ENCODE measurements at places on chromosomes 6 and 20.

DNA sequence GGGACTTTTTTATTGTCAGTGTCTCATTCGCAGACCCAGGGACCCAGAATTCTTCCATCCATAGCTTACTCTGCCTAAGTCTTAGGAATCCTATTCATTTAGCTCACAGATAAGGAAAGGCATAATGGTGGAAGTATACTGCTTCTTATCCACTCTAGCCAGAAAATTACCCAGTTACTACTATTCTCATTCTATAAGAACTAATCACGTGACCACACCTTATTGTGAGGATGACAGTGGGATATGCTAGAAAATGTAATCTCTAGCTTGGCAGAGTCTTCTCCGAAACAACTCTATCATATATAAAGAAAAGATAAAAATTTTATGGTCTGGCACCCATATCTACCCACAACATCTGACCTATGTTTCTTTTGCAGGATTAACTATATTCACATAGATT, 21.2 kb downstream of the TFAP2D start:
- DNase-seq = no peak

GRCh38 chr6:17432356-17432755, 39.0 kb downstream of the CAP2 start:
- no peak for DNase-seq

- no peak for DNase-seq
Measured at GRCh38 chr6:2582268-2582667, 168.5 kb downstream of the MYLK4 start.

GRCh38 chr20:17036541-17036940, 190.3 kb upstream of the PCSK2 start:
- no peak for DNase-seq

DNA sequence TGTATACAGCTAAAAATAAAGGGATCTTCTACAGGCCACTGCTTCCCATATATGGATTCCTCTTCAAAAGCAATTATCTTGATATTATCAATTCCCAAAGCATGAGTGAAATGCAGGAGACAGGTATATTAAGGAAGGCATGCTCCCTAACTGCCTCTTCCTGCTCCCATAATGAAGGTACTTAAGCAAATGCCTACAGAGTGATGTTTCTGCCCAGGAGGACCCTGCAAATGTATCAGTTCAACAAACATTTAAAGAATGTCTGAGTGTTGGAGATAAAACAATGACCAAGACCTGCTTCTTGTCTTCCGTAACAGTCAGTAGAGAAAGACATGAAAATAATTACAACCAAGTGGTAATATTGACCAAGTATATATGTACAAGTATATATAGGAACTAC, 4.2 kb downstream of the UBE2J1 start:
- no peak for DNase-seq

Measured in vagina (tissue), 2 donors.